ENCODE measurements at places on chromosomes 12 and 14.

DNA sequence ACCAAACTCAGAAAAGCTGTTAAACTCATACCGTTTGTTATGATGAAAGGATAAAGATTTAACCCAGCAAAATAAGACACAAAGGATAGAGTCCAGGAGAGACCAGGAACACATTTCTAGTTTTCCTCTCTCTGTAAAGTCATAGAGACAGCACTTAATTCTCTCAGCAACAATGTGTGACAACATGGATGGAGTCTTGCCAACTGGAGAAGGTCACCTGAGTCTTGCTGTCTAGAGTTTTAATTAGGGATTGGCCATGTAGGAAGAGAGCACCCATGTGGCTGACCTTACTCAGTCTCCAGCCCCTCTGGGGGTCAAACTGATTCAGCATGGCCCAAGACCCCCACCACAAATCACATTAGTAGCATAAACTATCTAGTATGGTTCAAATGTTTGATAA is 151.0 kb upstream of the ATF7IP start:
- no peak for DNase-seq

- DNase-seq, result no peak
These were observed 127.3 kb downstream of the GLT1D1 start for GRCh38 chr12:128980623-128981022.

GRCh38 chr14:32808644-32809043 is 130.0 kb upstream of the NPAS3 start:
- DNase-seq, result no peak

DNA sequence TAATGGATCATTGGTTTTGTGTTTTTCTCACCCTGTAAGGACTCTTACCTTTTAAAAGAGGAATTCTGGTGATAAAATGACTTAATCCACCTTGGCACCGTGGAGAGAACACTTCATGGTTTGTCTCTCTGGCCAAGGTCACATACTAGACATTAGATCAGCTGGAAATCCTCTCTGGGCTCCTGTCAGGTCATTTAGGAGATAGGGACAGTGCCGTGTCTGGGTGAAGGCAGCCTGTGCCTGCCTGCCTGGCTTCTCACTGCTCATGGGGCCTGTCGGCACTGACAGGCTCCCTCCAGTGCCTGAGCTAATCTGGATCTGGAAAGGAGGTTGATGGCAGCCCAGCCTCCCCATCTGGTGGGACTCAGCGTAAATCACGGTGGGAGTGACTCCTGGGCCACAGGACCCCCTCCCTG is 5.7 kb downstream of the CRADD start:
- no peak for DNase-seq

DNA sequence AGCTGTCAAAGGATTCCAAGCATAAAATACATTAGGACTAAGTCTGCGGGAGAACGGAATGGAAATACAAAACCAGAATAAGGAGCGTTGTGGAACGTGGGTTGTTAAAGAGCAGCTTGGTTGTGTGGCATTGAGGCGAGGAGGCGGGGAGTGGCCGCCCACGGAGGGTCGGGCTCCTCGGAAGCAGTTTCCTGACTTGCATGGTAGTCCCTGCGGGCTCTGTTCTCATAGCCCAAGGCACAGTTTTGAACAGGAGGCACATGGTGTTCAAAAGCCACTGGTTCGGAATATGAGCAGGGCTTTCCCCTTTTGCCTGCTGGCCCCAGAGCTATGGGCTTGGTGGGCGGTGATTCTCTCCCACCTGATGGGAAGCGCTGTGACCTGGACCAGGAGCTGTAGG is 12.2 kb downstream of the DDX51 start:
- DNase-seq, result no peak

DNA sequence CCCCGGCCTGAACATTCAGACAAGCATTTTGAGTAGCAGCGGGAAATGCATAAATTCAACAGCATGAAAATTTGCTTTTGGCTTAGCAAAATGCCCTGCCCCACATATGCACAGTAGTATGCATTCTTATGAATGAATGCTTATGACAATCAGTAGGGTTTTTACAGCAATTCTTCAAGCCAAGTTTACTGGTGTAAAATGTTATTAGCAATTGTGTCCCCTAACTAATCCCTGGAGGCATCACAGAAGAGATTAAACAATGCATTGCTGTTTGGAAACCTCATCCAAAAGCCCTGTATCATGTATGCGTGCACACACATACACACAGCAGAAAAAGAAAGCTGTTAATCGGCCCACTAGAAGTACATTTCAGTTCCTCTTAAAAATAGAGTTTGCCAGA is 406.5 kb downstream of the LRIG3 start:
- DNase-seq, result no peak

- DNase-seq, result no peak
These were observed 42.6 kb downstream of the DLK1 start for GRCh38 chr14:100769035-100769939.

DNA sequence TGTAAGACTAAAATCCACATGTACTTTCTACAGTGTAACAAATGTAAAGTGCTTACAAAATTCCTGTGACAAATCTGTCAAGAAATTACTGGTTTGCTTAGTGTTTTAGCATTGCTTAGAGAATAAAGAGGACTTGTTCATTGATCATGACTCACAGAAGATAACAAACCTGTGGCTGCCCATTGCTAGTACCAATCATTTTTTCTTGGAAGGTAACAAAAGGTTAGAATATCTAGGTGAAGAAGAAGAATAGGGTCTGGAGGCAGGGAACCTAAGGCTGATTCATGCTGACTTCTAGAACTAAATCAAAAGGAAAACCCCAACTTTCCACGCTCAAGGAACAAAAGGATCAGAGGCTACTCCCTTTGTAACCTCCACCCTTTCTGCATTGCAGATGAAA is 232.7 kb upstream of the ABCD2 start:
- no peak for DNase-seq
